Vagina (tissue), 2 donors: ENCODE measurements at places on chromosomes 5 and 9.

DNA sequence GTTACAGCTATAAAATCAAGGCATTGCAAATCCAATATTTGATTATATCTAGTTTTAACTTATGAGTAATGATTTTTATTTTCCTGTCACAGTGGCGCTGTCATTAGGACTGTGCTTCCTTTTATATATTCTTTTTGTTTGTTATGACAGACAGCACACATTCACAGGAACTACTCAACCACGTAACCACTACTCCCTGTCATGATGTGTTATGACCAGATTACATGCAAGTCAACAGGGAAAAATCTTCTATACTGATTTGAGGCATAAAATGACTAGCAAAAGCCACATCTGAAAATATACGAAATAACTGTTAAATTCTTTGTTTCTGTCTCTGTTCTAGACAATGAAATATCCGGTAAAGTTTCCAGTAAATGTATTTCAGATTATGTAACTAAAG lies 25.4 kb downstream of the SREK1 start:
- no peak for DNase-seq

DNA sequence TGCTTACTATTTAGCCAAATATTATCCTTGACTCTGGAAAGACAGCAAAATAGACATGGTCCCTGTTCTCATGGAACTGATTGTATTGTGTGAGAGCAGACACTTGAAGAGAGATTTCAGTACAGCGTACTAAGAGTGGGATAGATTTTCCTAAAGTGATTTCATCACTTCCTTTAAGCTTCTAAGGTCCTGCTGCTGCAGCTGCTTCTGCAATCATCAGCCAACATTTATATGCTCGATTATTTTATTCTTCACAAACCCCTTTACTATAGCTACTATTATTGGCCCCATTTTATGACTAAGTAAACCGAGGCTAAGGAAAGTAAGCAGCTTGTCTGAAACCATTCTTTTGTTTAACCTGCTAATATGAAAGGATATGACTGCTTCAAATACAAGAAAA lies 137.7 kb downstream of the SPATA31D1 start:
- no peak for DNase-seq

DNA sequence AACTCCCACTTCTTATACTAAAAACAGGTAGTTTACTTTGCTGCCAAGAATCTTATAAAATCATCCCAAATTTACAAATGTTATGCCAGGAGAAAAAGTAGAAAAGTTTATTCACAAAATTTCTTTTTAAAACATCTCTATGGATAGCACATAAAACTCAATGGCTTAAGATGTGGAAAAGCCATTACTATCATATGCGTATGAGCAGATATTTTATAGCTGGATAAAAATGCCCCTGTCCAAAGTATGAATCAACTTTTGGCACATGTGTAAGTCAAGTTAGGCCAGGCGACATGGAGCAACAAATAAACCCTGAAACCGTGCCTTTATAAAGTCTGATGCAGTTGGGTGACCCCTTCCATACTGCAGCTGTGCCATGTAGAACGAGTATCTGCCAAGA lies 38.6 kb upstream of the FBP1 start:
- DNase-seq, result no peak

GRCh38 chr5:6417657-6418056 lies 31.0 kb upstream of the UBE2QL1 start:
- DNase-seq, result no peak
